ENCODE measurements at places on chromosomes 3 and 15.

- no peak for DNase-seq
Observed at GRCh38 chr15:46315434-46315833, 680.6 kb downstream of the SQOR start.

DNA sequence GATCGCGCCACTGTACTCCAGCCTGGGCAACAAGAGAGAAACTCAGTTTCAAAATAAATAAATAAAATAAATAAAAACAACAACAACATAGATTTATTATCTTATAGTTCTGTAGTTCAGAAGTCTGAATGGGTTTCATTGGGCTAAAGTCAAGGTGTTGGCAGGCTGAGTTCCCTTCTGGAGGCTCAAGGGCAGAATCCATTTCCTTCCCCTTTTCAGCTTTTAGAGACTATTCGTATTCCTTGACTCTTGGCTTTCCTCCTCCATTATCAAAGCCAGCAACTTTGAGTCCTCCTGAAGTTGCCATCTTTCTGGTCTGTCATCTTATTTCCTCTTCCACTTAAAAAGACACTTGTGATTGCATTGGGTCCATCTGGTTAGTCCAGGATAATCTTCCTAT lies 12.1 kb downstream of the BLM start:
- no peak for DNase-seq

DNA sequence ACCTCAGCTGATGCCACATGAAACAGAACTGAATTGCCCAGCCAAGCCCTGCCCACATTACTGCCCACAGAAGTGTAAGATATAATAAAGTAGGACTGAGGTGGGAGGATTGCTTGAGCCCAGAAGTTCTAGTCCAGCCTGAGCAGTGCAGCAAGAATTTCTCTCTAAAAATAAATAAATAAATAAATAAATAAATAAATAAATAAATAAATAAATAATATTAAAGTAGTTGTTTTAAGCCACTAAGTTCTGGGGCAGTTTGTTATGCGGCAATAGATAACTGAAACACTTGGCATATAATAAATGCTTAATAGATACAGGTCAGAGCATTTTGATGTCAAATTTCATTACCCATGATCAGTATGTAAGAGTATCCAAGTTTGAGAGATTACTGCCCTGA lies 249.4 kb upstream of the LRRFIP2 start:
- DNase-seq: no peak

- no peak for DNase-seq
Observed at GRCh38 chr3:98739266-98739665, 23.9 kb upstream of the ST3GAL6 start.

DNA sequence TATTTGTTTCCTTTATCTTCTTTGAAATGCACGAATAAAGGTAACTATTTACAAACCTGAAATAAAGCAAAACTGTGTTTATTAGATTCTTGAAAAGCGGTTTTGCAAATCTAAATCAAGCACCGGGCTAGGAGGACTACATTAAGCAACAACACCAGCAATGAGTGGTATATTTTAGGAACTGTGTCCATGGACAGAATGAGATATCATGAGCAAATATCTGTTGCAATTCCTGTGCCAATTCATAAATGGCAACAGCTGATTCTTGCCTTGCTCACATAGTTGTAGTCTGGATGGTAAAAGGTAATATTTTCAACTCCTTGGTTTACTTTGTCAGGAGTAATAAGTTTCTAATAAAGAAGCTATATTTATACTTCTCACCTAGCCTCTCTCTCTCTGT lies 403.3 kb downstream of the LPP start:
- no peak for DNase-seq

All from iPS DF 6.9 (cell line).